Forelimb muscle (tissue), 1 donor: ENCODE measurements at places on chromosomes 4 and X.

- no peak for DNase-seq
Observed at GRCh38 chrX:149681182-149681581, 30.7 kb upstream of the MAGEA11 start.

DNA sequence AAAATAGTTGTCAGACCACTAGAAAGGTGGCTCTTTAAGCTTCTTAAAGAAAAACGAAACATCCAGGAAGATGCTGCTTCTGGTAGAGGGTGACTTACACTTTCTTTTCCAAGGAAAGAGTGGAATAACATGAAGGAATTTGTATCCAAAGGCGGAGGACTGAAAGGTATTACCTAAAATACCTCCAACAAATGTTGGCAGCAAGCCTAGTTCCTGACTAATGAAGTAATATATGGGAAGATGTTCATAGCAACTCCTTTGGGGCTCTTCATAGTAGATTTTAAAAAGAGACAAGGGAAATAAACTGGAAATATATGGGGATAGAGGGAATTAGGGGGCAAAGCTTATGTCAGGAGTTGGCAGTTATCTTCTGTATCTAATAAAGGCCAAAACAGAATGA lies 116.2 kb downstream of the AASDH start:
- no peak for DNase-seq

- DNase-seq: no peak
Observed at GRCh38 chr4:183522821-183523220, 18.0 kb downstream of the ING2 start.

GRCh38 chr4:104353481-104353880 lies 141.2 kb downstream of the CXXC4 start:
- DNase-seq: no peak

- DNase-seq: no peak
Observed at GRCh38 chrX:46643636-46644035, 70.1 kb downstream of the CHST7 start.

DNA sequence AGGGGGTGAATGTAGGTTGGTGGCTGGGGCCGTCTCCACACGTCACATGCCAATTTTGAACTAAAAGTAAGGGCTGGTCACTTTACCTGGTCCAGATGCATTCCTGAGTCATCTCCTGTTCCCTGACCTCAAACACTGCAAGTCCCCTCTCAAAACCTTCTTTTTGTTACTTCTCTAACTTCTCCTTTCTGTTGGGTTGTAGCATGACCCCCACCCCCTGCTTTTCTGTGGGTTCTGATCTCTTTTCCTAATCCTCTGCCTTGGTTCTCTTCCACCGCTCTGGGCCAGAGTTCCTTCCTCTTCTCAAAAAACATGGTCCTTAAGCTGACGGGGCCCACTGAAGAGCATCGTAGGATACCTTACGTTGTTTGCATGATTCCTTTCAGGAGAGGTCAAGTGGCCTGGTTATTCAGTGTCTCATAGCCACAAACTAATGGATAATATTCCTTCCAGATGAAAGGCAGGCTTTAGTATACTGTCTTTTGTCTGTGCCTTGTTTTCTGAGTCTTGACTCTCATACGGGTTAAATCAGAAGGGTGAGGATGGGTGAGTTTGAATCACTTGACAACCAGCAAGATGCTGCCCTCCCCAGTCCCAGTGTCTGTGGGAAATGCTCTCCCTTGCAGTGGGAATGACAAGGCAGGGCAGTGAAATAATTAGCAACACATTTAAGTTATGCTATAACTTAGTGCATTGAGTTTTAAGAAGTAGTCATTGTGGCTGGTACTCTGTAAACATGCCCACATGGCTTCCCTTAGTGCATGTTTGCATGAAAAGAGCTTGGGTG lies 15.1 kb downstream of the SMS start:
- no peak for DNase-seq

GRCh38 chrX:6783912-6784311 lies 249.0 kb upstream of the VCX3A start:
- DNase-seq: no peak

GRCh38 chr4:114236171-114236769 lies 256.8 kb upstream of the ARSJ start:
- DNase-seq: no peak

- no peak for DNase-seq
Observed at GRCh38 chr4:81314196-81314896, 99.3 kb upstream of the PRKG2 start.

DNA sequence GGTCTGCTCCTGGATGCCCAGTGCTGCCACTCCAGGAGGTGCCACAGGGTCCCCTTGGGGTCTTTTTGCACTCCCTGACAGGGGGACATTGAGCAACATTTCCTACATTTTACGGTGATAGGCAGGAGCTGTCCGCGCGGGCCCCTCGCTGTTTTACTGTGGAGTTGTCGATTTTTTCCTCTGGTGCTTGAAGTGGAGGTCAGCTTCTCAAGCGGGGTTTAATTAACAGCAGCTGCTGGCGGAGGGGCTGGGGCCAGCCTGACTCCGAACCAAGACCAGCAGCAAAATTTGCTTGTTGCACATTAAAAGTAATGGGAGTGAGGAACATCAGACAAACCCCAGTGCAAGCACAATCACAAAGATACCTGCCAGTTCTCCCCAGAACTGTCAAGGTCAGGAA lies 13.2 kb upstream of the SH3TC1 start:
- DNase-seq: no peak

GRCh38 chrX:22090181-22090580 lies 58.1 kb downstream of the PHEX start:
- no peak for DNase-seq

GRCh38 chr4:144313370-144313769 lies 172.9 kb upstream of the GYPA start:
- no peak for DNase-seq

DNA sequence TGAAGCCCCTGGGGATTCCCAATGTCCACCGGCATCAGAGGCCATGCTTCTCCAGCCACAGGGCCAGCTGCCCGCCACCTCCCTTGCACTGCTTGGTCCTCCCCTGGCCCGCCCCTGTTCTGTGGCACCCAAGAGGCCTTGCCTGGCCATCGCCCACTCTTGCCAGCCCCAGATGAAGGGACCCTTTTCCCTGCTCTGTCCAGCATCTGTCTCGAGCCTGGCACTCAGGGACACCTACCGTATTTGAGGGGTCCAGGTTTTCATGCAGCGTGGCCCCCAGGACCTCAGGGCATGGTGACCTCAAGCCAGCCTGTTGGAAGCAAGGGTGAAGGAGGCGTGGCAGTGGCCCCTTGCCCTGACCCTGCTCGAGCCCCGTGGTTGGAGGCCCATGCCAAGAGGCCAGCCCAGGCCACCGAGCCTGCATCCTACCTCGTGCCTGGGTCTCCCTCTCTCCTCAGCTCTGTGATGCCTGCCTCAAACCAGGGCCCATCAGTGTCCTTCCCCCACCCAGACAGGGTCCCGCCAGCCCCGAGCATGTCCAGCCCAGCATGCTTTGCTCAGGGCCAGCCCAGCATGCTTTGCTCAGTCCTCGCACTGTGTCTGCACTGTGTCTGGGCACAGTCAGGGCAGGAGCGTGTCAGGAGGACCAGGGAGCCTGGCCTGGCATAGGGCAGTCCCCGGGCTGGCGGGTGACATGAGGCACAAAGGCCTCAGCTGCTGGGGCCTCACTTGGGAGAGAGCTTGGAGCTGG lies 14.3 kb upstream of the FGFR3 start:
- DNase-seq: no peak

DNA sequence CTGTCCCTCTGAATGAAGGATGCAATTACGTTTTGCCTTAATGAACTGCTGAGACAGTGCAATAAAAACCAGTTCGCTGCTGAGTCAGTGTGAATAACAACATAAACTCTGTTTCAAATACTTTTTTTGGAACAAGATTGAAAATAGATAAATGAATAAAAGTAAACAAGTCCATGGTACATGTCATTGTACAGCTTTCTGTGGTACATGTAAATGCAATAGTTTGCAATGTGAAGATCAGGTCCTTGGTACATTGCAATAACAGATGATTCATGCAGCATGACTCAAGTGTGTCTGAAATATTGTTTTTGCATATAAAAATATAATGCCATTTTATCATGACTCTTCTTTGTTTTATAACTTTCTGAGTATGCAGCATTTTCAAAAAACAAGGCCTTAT lies 193.4 kb upstream of the PACRGL start:
- DNase-seq: no peak

DNA sequence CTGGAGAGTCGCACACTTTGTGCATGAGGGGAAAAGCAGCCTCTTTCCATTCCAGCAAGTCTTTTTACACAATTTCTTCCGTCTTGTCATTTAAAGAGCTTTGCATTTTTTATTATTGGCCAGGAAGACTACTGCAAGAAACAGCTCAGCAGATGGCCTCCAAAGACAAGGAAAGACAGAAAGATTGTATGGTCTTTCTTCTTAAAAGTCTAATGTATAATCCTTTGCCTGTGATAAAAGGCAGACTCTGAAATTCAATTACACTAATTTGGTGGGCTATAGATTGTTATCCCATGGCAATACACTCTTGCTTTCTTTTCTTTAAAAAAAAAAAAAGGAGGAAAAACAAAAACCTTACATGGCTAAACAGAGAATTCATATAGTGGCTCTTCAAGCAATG lies 5.9 kb downstream of the CAPN6 start:
- no peak for DNase-seq

GRCh38 chr4:17018013-17018412 lies 119.6 kb upstream of the LDB2 start:
- DNase-seq: no peak
